Endodermal cell (in vitro differentiated cells): ENCODE measurements at places on chromosomes 3 and 15. TPM values are rescaled to one million over a fixed set of nuclear protein-coding genes. Genes with fewer than 3 reads are reported as not detected.

DNA sequence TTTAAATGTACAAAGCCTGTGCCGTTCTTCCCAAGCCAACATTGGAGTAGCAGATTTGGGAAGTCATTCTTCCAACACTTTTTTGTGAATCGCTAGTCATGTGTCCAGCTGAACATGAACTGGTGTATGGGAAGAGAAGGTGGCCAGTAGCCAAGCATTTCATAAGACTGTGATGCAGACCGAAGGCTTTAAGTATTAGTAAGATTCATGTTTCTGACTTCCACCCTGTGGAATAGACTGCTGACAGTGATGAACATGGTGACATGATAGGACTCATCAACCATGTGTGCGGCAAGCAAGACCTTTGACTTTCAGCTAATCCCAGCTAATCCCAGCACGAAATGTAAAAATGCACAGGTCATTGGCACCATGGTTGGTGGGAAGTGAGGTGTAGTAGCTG lies 48.3 kb upstream of the THSD4 start:
- DNase-seq = no peak

DNA sequence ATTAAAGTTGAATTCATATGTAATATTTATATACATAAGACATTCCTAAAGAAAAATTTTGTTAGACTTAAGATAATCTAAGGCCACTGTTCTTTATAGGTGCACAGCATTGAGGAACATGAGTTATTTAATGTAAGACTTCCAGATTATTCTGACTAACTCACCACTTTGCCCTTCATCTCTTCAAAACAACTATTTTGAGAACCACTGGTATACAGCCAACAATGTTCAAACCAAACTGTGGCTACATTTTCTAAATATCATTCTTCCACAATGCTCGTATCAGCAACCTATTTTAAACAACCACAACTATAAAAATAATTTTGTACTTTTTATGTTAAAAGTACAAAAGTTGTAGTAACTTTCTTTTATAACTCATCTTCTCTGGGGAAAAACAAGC lies 199.8 kb upstream of the ALCAM start:
- no peak for DNase-seq

- no peak for DNase-seq
Observed at GRCh38 chr15:82168296-82168695, 94.2 kb downstream of the EFL1 start.

GRCh38 chr15:58522391-58522790 lies 90.6 kb downstream of the LIPC start:
- no peak for DNase-seq

DNA sequence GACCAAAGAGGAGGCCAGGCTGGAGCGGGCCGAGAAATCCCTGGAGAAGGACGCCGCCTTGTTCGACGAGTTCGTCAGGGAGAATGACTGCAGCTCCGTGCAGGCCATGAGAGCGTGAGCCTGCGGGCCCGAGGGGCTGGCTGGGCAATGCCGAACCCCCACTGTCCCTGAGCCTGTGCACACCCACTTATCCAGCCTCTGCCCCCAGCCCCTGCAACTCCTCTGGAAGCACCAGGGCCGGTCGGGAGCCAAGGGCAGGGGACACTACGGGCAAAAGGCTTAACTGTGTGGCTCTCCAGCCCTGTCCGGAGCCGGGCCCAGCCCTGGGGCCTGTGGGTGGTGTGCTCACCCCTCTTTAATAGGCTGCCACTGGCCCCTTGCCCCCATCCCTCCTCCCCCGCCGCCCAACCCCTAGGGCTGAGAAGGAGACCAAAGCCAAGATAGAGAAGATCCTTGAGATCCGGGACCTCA lies 24.0 kb downstream of the CFAP100 start:
- peak; percentile 38 for DNase-seq

SHC4 gene
- 0.07 and 0.29 TPM in 2 replicates for total RNA-seq

GRM7 gene
- 0.11 to 0.59 TPM (median 0.23 TPM) in 3 replicates for total RNA-seq

DNA sequence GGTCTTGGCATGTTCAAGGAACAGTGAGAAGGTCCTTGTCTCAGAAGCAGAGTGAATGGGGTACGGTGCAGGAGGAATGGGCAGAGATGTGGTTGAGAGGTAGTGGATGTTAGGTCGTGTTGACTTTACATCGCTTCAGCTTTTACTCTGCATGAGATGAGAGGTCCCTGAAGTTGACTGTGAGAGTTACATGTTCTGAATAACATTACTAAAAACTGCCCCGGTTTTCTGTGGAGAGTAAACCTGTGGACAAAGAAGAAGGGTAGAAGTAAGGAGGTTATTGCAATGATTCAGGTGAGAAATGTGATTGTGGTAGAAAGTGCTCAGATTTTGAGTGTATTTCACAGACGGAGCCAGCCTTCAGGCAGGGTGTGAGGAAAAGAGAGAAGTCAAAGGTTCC lies 105.6 kb downstream of the ARNT2 start:
- DNase-seq = no peak

- DNase-seq = peak; percentile 36
Observed at GRCh38 chr3:38115645-38116427, 21.1 kb downstream of the ACAA1 start.

GOLGA6L7 gene
- 0.15 TPM in 1 of 2 replicates, not detected in the other for total RNA-seq

- no peak for DNase-seq
Observed at GRCh38 chr15:50823281-50823680, 57.8 kb upstream of the SPPL2A start.

GRCh38 chr3:77682162-77682561 lies 642.3 kb downstream of the ROBO2 start:
- no peak for DNase-seq

DNA sequence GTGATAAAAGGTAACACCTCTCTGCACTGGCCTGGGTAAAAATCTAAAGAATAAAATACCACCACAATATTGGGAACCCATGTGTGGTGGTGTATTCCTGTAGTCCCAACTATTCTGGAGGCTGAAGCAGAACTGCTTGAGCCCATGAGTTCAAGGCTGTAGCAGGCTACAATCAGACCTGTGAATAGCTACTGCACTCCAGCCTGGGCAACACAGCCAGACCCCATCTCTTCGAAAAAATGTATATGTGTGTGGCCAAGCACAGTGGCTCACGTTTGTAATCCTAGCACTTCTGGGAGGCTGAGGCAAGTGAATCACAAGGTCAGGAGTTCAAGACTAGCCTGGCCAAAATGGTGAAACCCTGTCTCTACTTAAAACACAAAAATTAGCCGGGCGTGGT lies 1.8 kb upstream of the RPL14 start:
- DNase-seq = no peak

DNA sequence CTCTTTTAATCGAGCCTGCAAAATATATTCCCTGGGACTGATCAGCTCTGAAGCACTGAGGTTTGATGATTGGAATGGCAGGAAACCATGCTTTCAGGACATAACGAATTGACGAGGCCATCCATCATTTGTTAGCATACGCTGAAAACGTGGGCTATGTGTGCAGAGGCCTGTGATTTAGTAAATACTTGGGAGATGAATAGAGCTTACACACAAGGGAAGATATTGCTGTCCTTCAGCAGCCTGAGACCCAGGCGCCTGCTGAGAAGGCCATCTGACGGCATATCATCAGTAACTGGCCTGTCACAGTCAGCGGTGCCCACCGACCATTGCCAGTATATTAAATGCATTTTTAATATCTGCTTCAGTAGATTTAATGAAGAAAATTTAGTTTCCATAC lies 16.2 kb downstream of the CDIN1 start:
- DNase-seq = no peak

DNA sequence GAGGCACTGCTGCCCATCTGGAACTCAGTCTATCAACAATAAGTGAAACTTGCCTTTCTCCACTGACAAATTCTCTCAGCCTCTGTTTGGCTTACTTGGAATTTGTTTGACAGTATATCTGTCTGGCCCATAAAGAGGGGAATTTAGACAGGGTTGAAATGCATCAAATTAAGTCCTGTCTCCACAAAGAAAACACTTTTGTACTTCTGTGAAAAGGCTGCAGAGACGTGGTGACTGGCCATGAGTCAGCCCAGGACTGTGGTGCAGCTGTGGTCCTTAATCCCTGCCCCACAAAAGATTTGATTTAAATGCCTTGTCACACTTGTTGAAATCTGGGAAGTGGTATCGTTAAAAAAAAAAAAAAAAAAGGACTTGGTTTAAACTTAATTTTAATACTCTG lies 47.5 kb downstream of the RYR3 start:
- DNase-seq = no peak

- no peak for DNase-seq
Observed at GRCh38 chr15:81865850-81866537, 179.8 kb downstream of the MEX3B start.

LRRIQ4 gene
- total RNA-seq = 0.21 TPM in 1 of 3 replicates, not detected in the others

- no peak for DNase-seq
Observed at GRCh38 chr15:33515121-33515520, 204.4 kb downstream of the RYR3 start.

GABRB3 gene
- total RNA-seq = 77.7 to 170 TPM (median 81.8 TPM) in 3 replicates

DNA sequence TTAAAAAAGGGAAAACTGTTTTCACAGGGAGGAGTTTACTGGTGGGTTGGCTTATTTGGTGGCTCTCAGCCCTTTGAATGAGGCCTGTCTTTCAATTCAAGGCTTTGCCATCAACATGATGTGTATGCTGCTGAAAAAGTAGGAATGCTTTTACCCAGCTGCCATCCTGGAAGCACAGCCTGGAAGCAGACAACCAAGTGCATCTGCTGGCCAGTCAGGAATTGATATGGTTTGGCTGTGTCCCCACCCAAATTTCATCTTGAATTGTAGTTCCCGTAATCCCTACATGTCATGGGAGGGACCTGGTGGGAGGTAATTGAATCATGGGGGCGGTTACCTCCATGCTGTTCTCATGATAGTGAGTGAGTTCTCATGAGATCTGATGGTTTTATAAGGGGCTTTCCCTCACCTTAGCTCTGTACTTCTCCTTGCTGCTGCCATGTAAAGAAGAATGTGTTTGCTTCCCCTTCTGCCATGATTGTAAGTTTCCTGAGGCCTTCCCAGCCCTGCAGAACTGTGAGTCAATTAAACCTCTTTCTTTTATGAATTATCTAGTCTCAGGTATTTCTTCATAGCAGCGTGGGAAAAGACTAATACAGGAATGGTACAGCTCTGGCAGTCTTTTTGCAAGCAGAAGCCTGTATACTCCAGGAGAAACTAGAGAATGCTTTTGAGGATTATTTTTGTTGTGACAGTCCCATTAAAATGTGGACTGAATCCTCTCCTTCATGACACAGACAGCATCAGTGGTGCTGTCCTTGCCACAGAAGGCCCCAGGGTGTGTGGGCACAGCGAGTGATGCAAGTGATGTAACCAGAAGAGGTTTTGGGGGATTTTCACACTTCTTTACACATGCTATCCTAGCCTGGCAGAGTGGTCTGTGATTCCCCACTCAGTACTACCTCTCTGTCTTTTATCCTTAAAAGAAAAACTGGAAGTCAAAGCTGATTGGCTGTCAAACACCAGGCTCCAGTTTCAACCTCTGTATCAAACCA lies 20.0 kb downstream of the PLCL2 start:
- no peak for DNase-seq

- DNase-seq = no peak
Observed at GRCh38 chr3:40324621-40325020, 15.1 kb downstream of the EIF1B start.

ARPP21 gene
- total RNA-seq = not detected in 2 replicates
